ENCODE measurements at places on chromosomes 5 and 9. TPM values are rescaled to one million over a fixed set of nuclear protein-coding genes. Genes with fewer than 3 reads are reported as not detected.

VDAC1 gene
- total RNA-seq, result 454 TPM

CDH6 gene
- total RNA-seq, result 0.11 TPM

ARHGEF28 gene
- total RNA-seq, result 74.8 TPM

GABRP gene
- 0.33 TPM for total RNA-seq

HSPB3 gene
- total RNA-seq, result not detected

SLC2A6 gene
- 36.0 TPM for total RNA-seq

PCDHGA5 gene
- total RNA-seq, result 0.40 TPM

FOXD4L3 gene
- total RNA-seq, result not detected

PLK2 gene
- total RNA-seq, result 801 TPM

IRX2 gene
- total RNA-seq, result not detected

TRIM36 gene
- total RNA-seq, result 0.74 TPM

NUP188 gene
- total RNA-seq, result 54.3 TPM

PFN3 gene
- not detected for total RNA-seq

DTWD2 gene
- total RNA-seq, result 2.7 TPM

DMRT3 gene
- total RNA-seq, result not detected

CCDC171 gene
- total RNA-seq, result 0.86 TPM

TAL2 gene
- not detected for total RNA-seq

TAF11L5 gene
- total RNA-seq, result not detected

ADAMTS13 gene
- 0.53 TPM for total RNA-seq

TAS2R1 gene
- total RNA-seq, result not detected

TSPAN17 gene
- 51.3 TPM for total RNA-seq

CAMK4 gene
- total RNA-seq, result 2.2 TPM

C1QTNF3 gene
- 0.59 TPM for total RNA-seq

GTF2H2C gene
- 38.2 TPM for total RNA-seq

SLIT3 gene
- total RNA-seq, result 0.25 TPM

BNIP1 gene
- total RNA-seq, result 22.8 TPM

PNPLA7 gene
- total RNA-seq, result 0.20 TPM

STING1 gene
- 89.4 TPM for total RNA-seq

IL3 gene
- total RNA-seq, result not detected

PCDHGA3 gene
- total RNA-seq, result 0.26 TPM

LCN2 gene
- not detected for total RNA-seq

AK8 gene
- total RNA-seq, result not detected

NRARP gene
- total RNA-seq, result 14.0 TPM

IL33 gene
- 16.6 TPM for total RNA-seq

F2RL2 gene
- 0.66 TPM for total RNA-seq
